Activated T-helper 2 cell treated with anti-CD3 and anti-CD28 coated beads, Interferon-gamma antibody, Interleukin-2, Interleukin-4, amounts not matched to agents 10 μg/mL and 5 μg/mL and 100 μg/mL, durations not matched to agents 14 hours and 24 hours and 36 hours (primary cell): ENCODE measurements at places on chromosomes 2 and 18. TPM values are rescaled to one million over a fixed set of nuclear protein-coding genes. Genes with fewer than 3 reads are reported as not detected.

DPP4 gene
- total RNA-seq, result 65.8 and 67.0 TPM in 2 replicates

CRACDL gene
- 0.37 and 0.55 TPM in 2 replicates for total RNA-seq

AMER3 gene
- total RNA-seq, result not detected in 2 replicates

DNA sequence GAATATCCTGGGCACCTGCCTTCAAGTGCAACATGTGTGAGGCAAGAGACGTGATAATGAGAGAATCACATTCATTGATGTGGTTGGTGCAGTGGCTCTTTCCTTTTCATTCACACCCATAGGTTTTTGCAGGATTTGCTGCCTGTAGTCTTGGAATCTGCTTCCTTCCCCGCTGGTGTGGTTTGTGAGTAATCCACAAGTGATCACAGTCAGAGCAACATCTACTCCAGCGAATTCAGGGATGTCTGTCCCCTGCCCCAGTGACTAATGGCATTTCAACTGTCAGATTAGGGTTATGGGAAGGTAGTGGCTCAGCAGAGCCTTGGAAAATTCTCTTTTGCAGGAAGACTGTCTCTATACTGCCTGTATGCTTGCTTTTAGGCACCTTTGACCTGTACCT lies 225.5 kb upstream of the RBMS1 start:
- DNase-seq, result no peak

DNA sequence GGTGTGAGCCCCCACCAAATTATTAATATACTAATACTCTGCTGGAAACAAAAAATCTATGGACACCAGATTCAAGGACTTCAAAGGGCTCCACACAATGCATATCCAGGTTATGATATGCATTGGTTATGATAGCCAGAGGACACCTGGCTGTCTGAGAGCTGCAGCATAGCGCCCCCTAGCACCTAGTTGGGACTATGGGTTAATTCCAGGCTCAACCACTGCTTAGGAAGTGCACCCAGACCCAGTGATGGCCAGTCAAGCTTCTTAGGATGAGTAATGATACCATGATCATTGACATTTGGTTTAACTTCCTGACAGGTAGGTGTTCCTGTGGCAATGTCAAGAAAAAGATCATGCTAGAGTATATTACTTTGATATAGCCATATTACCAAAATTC lies 3.8 kb upstream of the FRZB start:
- DNase-seq, result no peak

DNA sequence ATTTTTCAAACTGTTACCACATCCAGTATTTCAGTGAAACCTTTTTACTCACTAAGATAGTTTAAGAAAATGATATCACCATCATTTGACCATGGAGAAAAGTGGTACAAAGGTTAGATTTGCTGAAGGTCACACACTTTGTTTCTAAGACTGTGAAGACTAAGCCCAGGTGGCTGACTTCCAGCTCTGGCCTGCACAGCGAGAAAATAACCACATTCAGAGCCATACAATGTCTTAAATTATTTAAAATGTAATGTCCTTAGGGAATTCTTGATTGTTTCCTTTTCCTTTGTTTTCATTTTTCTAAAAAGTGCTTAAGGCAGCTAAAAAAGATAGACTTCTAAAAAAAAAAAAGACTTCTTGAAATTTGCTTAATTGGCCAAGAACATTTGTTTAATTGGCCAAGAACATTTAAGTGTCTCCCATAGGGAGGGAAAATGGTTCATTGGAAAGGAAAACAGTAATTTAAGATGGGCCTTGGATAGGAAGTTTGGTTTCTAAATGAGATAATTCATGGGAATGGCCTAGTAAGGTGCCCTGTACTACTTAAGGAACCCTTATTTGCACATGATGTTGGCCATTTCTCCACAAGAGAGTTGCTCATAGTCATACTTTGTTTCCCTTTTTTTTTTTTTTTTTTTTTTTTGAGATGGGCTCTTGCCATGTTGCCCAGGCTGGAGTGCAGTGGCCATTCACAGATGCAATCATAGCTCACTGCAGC lies 45.2 kb downstream of the CYP1B1 start:
- no peak for DNase-seq

DNA sequence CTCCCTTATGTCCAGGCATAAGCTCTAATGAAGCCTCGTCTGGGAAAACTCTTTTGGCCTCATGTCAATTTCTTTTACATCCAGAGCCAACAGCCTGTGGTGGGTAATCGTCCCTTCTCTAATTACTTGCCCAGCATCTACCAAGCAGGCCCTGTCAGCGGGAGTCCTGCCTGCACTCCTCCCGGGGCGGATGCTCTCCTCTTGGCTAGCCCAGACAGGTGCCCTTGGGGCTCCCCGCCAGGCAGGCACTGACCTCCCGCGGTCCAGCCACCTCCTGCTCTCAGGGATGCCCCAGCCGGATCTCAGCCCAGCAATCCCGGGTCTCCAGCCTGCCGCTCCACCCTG lies 74.2 kb downstream of the NCAPH start:
- DNase-seq, result no peak

- no peak for DNase-seq
Observed at GRCh38 chr2:134839649-134840048, 1.2 kb downstream of the ACMSD start.

- DNase-seq, result no peak
Observed at GRCh38 chr2:201661366-201661765, 18.1 kb upstream of the TMEM237 start.
